Upper lobe of left lung (tissue), 6 donors: ENCODE measurements at places on chromosomes 7 and 10. TPM values are rescaled to one million over a fixed set of nuclear protein-coding genes. Genes with fewer than 3 reads are reported as not detected.

Gene GRIFIN
- not detected for total RNA-seq

GRCh38 chr7:52877240-52877639, 158.2 kb upstream of the POM121L12 start:
- H3K27me3 ChIP-seq, result no peaks in the 10 kb centered on the region
- no peak overlapping the region for H3K4me3 ChIP-seq
- no peaks in the 10 kb centered on the region for H3K36me3 ChIP-seq
- no peaks in the 10 kb centered on the region for H3K4me1 ChIP-seq

Gene GDF10
- total RNA-seq, result 23.4 TPM

Gene AKR1C1
- total RNA-seq, result 38.2 TPM

GRCh38 chr7:156829669-156830336, 63.2 kb downstream of the LMBR1 start:
- no peaks in the 10 kb centered on the region for H3K4me1 ChIP-seq
- no peak overlapping the region for H3K4me3 ChIP-seq

- no peak overlapping the region for H3K27ac ChIP-seq
- H3K4me1 ChIP-seq, result peaks cover 3% of the 10 kb centered on the region
- no peaks in the 10 kb centered on the region for H3K27me3 ChIP-seq
- H3K4me3 ChIP-seq, result no peak overlapping the region
These were observed 106.7 kb downstream of the CUX1 start for GRCh38 chr7:101924171-101924570.

DNA sequence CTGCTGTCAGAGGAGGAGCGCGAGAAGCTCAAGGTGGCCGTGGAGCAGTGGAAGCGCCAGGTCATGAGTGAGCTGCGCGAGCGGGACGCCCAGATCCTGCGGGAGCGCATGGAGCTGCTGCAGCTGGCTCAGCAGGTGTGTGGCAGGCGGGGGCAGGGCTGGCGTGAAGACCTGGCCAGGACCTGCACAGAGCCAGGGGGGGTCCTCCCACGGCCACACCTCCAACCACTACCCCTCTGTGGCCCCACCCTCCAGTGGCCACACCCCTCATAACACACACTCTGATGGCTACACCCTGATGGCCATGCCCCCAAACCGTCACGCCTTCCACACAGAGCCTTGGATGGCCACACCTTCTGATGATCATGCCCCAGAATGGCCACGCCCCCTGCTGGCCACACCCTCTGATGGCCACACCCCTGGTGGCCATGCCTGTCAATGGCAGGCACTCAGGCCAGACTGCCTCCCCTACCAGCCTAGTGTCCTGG, 23.4 kb upstream of the DPYSL4 start:
- H3K4me3 ChIP-seq, result no peak overlapping the region
- H3K27ac ChIP-seq, result no peak overlapping the region

GRCh38 chr7:30805931-30806330, 34.7 kb downstream of the MINDY4 start:
- no peaks in the 10 kb centered on the region for H3K27me3 ChIP-seq
- H3K4me1 ChIP-seq, result peaks cover 18% of the 10 kb centered on the region
- H3K36me3 ChIP-seq, result no peaks in the 10 kb centered on the region
- no peak overlapping the region for H3K27ac ChIP-seq
- no peak for DNase-seq

- no peak overlapping the region for H3K4me3 ChIP-seq
- H3K4me1 ChIP-seq, result no peaks in the 10 kb centered on the region
These were observed 57.1 kb downstream of the ABCB1 start for GRCh38 chr7:87543623-87544022.
